Stimulated activated CD4-positive, alpha-beta T cell treated with anti-CD3 and anti-CD28 coated beads, Interleukin-1b, Interleukin-23, amount 100 ng/mL, for 24 hours (primary cell): ENCODE measurements at places on chromosomes 4 and X.

DNA sequence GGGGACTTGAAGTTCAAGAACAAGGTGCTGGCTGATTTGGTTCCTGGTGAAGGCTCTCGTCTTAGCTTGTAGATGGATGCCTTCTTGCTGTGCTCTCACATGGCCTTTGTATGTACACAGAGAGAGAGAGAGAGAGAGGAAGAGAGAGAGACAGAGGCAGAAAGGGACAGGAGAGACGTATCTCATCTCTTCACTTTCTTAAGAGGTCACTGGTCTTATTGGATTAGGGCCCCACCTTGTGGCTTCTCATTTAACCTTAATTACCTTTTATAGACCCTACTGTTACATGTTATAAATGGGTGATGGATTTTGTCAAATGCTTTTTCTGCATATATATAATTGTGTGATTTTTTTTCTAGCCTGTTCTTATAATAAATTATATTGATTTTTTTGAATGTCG, 1444.2 kb downstream of the ADGRL3 start:
- no peak for DNase-seq

- DNase-seq = no peak
These were observed 147.7 kb upstream of the GRIA3 start for GRCh38 chrX:123036401-123036800.

GRCh38 chr4:112210777-112211176, 20.8 kb upstream of the AP1AR start:
- no peak for DNase-seq

- no peak for DNase-seq
These were observed 3.8 kb downstream of the SLITRK2 start for GRCh38 chrX:145821291-145821897.

DNA sequence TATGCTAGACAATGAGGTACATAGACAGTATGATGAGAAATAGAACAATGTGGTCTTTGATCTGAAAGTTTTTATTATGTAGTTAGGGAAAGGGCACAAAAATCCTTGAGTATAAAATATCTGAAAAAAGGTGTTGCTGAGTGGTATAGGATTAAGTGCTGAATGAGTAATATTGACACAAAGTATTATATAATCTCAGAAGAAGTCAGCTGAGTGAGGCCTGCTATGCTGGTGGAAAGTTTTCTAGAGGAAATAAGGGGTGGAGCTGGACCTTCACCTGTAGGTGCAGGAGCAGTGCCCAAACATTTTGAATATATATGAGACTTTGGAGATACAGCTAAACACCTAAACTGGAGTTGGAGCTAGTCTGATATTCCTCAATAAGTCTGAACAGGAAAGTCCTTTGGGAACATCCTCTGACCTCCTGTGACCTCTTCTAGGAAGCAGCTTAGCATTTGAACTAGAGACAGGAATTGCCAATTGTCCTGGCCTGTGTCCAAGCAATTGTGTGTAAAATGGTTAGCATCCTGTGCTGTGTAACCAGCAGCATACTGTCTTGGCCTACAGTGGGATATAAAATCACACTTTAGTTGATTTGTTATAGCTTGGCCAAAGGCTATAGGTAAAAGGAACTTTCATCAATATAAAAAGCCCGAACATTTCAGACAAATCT, 285.3 kb downstream of the ANKRD50 start:
- no peak for DNase-seq
